ENCODE measurements at places on chromosomes 12 and 14.

GRCh38 chr12:127629066-127629820 lies 637.7 kb upstream of the TMEM132C start:
- no peak for DNase-seq

DNA sequence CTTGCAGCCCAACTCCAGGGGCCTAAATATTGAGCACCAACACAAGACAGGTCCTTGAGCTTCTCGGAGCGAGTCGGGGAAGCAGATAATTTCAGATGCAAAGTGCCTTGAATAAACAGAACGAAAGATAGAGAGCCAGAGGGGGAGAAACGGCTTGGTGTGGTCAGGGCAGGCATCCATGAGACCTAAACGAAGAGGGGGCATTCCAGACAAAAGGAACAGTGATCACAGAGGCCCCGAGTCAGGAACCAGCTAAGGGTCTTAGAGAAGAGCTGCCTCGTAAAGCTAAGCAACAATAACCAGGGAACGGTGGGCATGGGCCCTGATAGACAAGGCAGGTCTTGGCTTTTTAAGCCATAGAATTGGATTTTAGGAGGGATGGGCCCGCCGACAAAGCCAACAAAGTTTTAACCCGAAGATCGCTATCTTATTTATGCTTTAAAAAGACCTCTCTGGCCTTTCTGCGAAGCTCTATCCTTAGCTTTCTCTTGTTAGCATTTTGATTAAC lies 421 bp upstream of the ACADS start:
- DNase-seq: no peak

- DNase-seq: no peak
Measured at GRCh38 chr12:76460807-76461206, 98.8 kb downstream of the OSBPL8 start.

GRCh38 chr14:99181241-99181640 lies 90.8 kb downstream of the BCL11B start:
- no peak for DNase-seq

GRCh38 chr12:24349051-24349799 lies 399.8 kb upstream of the SOX5 start:
- DNase-seq: no peak

DNA sequence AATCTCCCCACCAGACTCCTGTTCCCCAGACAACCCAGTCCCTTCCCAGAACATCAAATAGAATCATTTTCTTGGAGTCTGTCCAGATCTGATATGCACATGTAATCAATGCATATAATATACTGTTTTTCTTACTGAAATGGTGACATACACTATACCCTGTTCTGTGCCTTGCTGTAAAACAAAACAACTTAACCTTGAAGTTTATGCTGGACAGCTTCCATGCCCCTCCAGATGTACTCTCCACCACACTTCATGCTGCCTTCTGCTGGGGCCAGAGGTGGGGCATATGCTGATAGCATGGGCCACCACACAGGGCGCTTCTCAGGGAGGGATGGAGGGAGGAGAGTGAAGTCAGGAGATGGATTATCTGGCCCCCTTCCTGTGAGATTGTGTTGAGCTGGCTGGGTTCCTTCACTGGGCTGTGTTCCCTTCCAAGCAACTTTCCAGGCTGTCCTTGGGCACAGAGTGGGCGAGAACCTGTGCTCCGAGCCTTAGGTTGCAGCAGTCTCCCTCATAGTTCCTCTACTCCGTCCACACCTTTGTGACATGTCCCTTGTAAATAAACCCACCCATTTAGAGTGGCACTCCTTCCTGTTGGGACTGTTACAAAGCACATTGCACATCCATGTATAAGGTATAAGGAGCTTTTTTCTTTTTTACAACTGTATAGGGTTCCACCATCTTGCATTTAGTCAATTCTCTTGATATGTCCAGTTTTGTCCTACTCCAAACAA lies 77.6 kb upstream of the RIC8B start:
- DNase-seq: no peak

DNA sequence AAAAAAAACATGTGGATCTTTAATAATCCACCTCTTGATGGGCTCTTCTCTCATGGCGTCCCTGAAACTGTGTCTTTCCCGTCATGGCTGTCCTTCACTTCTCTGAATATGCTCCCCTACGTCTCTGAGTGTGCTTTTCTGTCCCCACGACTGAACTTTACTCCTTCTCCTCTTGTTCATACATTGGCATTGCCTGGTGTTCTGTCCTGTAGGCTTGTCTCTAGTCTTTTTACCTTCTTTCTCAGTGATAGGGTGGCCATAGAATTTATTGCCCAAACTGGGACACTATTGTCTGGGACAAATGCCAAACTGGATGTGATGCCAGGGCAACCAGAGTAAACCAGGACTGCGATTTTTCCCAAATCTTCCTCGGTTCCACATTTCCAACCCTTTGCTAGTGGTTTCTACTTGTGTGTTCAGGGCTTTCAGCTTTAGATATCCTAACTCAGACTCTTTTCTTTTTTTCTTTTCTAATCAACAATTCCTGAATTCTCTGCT lies 202.2 kb downstream of the ATP23 start:
- DNase-seq: no peak
